SK-N-SH (cell line): ENCODE measurements at places on chromosomes 16 and 17. TPM values are rescaled to one million over a fixed set of nuclear protein-coding genes. Genes with fewer than 3 reads are reported as not detected.

- H3K27ac ChIP-seq = no peak overlapping the region
- no peaks in the 10 kb centered on the region for H3K36me3 ChIP-seq
- H3K27me3 ChIP-seq = no peaks in the 10 kb centered on the region
- DNase-seq = no peak
Measured at GRCh38 chr16:62064173-62064572, 27.9 kb upstream of the CDH8 start.

GRCh38 chr17:48322060-48322459, 108.0 kb downstream of the SKAP1 start:
- H3K27ac ChIP-seq = no peak overlapping the region
- no peaks in the 10 kb centered on the region for H3K4me1 ChIP-seq
- no peak for DNase-seq
- no peak overlapping the region for H3K4me3 ChIP-seq
- peaks cover 70% of the 10 kb centered on the region for H3K27me3 ChIP-seq
- no peaks in the 10 kb centered on the region for H3K36me3 ChIP-seq

DNA sequence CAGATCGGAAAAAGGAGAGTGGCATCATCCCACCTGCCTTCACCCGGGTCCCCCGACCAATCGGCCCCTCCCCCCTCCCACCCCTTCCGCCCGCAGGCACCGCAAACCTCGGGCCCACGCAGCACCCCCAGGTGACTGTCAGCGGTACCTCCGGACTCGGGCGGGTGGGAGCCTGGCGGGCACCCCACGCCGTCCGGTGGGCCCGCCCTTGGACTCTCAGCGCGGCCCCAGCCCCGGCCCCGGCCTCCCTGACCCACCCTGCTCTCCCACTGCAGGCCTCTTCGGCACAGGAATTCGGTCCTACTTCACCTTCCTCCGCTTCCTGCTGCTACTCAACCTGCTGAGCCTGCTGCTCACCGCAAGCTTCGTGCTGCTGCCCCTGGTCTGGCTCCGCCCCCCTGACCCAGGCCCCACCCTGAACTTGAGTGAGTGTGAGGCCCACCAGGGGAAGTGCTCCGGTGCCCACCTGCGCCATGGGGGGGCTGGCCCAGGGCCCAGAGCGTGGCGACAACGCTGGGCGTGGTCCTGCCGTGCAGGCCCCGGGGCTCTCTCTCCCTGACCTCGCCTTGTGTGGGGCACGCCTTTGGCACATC, 1.6 kb downstream of the TMC8 start:
- H3K36me3 ChIP-seq = no peaks in the 10 kb centered on the region
- no peak overlapping the region for H3K27ac ChIP-seq
- H3K27me3 ChIP-seq = peaks cover 3% of the 10 kb centered on the region
- H3K4me1 ChIP-seq = peaks cover 18% of the 10 kb centered on the region; the same call in 1 of the 2 replicates
- no peak overlapping the region for H3K4me3 ChIP-seq

GRCh38 chr16:19710991-19711545, 7.0 kb downstream of the KNOP1 start:
- H3K36me3 ChIP-seq = peaks cover 79% of the 10 kb centered on the region
- H3K27me3 ChIP-seq = no peaks in the 10 kb centered on the region
- H3K4me1 ChIP-seq = no peaks in the 10 kb centered on the region

GRCh38 chr17:78391843-78392242, 13.4 kb downstream of the PGS1 start:
- DNase-seq = no peak
- 0 out of 2 replicates have a peak overlapping the region, but pooled peaks have one; percentile 0 for H3K27ac ChIP-seq
- peaks cover 17% of the 10 kb centered on the region; the same call in 1 of the 2 replicates for H3K36me3 ChIP-seq
- peak overlapping the region; percentile 23; the same call in 1 of the 2 replicates for H3K4me3 ChIP-seq
- peaks cover 13% of the 10 kb centered on the region; the same call in 1 of the 2 replicates for H3K4me1 ChIP-seq

GRCh38 chr16:58832386-58832895, 98.3 kb upstream of the GOT2 start:
- DNase-seq = no peak
- no peaks in the 10 kb centered on the region for H3K36me3 ChIP-seq
- H3K27me3 ChIP-seq = no peaks in the 10 kb centered on the region
- H3K27ac ChIP-seq = no peak overlapping the region

DNA sequence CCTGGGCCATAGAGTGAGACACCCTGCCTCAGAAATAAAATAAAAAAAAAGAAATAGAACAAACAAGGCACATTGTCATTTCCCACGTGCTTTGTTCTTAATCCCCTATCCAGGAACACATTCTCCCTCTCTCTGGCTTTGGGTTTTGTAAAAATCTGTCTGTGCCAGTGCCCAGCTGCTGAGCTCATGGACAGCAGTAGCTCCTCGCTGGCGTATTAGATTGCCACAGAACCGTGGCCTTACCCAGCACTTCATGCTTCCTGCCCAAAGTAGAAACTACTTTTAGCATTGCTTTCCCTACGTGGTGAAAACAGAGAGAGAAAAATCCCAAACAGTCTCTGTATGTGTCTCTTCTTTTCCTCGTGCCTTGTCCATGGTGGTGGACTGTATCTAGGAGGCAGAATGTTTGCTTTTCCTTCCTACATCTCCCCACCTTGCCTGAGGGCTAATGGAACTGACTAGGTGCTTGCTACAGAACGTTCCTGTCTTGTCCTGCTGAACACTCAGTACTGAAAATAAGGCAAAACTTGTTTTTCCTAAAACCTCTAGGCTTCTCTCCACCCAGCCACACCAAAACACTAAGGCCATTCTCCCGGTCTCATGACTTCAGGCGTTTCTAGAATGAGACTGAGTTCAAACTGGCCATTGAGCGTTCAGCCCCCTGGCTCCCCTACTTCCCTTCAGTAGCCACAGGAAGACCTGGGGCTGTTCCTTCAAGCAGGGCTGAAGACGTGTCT, 26.1 kb downstream of the MNT start:
- H3K27ac ChIP-seq = no peak overlapping the region
- DNase-seq = no peak
- H3K4me3 ChIP-seq = no peak overlapping the region
- H3K36me3 ChIP-seq = peaks cover 3% of the 10 kb centered on the region
- H3K27me3 ChIP-seq = no peaks in the 10 kb centered on the region

DNA sequence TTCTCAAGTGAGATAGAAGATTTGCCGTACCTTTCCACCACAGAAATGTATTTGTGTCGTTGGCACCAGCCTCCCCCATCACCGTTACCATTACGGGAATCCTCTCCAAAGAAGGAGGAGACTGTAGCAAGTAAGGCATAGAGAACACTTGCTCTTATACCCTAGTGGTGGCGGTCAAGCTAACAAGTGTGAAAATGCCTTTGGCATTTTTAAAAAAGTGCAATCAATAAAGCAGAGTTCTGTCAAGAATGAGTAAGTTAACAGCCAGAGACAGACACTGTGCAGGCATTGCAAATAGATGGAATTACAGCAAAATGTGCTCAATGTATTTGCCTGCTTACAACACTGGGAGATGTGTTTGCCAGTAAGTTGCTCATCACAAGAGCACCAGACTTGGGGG, 7.7 kb downstream of the MSL1 start:
- H3K27ac ChIP-seq = no peak overlapping the region
- H3K27me3 ChIP-seq = no peaks in the 10 kb centered on the region
- no peak overlapping the region for H3K4me3 ChIP-seq
- no peak for DNase-seq

DNA sequence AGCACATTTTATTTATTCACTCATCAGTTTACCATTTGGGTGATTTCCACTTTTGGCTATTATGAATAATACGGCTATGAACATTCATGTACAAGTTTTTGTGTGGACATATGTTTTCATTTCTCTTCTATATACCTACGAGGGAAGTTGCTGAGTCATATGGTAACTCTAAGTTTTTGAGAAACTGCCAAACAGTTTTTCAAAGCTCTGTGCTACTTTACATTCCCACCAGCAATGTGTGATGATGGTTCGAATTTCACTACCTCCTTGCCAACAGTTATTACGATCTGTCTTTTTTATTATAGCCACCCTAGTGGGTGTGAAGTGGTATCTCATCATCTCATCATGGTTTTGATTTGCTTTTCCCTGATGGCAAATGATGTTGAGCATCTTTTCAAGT, 63.7 kb upstream of the MRTFB start:
- H3K4me3 ChIP-seq = no peak overlapping the region
- no peak overlapping the region for H3K27ac ChIP-seq
- no peaks in the 10 kb centered on the region for H3K36me3 ChIP-seq
- no peak for DNase-seq
- H3K4me1 ChIP-seq = peaks cover 11% of the 10 kb centered on the region; the same call in 1 of the 2 replicates

DNA sequence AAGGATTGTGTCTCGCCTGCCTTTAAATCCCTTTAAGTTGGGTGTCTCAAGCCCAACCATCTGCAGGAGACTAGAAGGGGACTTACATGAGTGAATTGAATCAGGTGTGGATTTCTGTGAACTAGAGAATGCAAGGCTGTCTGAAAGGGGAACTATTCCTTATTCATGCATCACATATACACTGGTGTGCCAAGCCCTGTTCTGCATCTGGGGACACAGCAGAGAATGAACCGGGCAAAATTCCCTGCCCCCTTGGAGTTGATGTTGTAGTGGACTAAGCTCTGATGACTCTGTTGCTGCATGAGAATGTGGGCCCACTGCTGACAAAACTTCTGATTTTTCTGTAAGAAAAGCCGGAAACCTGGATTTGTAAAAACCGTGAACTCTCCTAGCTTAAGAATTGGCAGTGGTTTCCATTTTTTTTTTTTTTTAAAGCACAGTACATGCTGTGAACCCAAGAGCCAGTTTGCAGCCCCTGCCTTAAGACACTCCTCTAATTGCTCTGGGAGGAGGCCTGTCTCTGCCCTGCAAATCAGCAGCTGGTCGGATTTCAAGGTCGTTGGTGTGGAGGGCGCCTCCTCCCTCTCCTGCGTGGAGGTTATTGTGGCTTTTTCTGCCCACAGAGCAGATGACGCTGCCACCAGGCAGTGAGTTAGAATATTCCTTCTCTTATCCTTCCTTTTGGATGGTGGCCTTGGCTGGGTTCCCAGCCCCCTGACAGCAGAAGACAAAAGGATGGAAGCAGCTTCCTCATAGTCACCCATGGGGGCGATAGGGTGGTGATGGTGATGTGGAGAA, 131.0 kb downstream of the PRKCB start:
- no peak overlapping the region for H3K27ac ChIP-seq
- no peak for DNase-seq
- no peak overlapping the region for H3K4me3 ChIP-seq
- no peaks in the 10 kb centered on the region for H3K36me3 ChIP-seq

The TPSD1 gene
- not detected in 2 replicates for polyA plus RNA-seq

DNA sequence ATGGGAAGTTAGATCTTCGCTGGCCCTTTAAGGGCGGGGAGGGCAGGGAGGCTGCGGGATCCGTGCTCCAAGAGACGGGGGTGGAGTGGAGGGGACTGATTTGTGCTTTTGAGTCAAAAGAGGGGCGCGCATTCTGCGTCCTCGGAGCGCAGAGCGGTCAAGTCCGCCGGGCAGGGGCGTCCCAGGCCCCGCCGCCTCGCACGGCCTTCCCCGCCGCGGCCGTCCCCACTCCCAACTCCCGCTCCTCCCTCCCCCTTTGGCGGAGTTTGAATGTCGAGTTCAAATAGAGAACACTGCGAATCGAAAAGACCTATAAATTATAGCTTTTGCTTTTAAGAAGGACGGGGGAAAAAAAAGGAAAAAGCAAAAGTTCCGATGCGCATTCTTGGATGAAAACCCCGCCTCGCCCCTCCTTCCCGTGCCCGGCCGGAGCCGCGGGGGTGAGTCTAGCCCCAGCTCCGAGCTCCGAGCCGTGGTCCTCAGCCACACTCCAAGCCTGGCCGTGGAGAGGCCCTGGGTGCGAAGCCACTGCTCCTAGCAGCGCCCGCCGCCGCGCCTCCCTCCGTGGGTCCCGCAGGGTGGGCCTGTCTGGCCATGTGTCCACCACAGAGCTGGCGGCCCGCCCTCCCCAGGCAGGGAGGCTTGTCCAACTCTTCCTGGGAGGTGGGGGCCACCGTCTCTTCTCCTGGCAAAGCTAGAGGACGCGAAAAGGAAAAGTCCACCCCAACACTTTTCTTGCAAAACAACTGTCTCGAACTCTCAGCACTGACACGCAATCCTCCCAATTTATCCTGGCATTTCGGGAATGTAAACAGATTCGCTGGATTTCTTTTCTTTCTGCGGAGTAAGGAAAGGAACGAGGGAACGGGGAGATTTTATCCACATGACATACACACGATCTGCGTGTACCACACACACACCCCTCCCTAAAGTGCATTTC, 3.6 kb downstream of the CBX8 start:
- peaks cover 51% of the 10 kb centered on the region for H3K4me1 ChIP-seq
- peak; percentile 40 for DNase-seq
- H3K36me3 ChIP-seq = no peaks in the 10 kb centered on the region
- no peaks in the 10 kb centered on the region for H3K27me3 ChIP-seq
- H3K4me3 ChIP-seq = no peak overlapping the region; the same call in 1 of the 2 replicates

GRCh38 chr17:64491034-64491860, 5.6 kb downstream of the POLG2 start:
- no peak overlapping the region for H3K4me3 ChIP-seq
- H3K36me3 ChIP-seq = peaks cover 45% of the 10 kb centered on the region
- DNase-seq = no peak
- H3K27me3 ChIP-seq = no peaks in the 10 kb centered on the region
- H3K27ac ChIP-seq = no peak overlapping the region; the same call in 1 of the 2 replicates
- H3K4me1 ChIP-seq = peaks cover 9% of the 10 kb centered on the region; the same call in 1 of the 2 replicates

DNA sequence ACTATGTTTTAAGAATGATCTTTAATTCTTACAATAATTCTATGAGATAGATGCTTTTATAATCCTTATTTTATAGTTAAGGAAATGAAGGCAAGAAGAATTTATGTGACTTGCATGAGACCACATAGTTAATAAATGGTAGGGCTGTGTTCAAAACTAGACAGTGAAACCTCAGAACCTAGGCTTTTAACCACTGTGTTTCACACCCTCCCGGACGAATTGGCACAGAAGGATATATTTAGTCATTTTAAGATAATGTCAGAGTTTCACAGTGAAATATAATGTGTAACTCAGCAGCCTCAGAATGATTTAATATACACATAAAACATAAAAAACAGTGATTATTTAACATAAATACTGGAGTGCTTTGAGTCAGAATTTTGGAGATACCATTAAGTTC, 57.0 kb downstream of the NSRP1 start:
- no peak overlapping the region for H3K27ac ChIP-seq
- H3K4me3 ChIP-seq = no peak overlapping the region
- DNase-seq = no peak
- H3K4me1 ChIP-seq = no peaks in the 10 kb centered on the region
- no peaks in the 10 kb centered on the region for H3K27me3 ChIP-seq
- peaks cover 31% of the 10 kb centered on the region for H3K36me3 ChIP-seq

GRCh38 chr17:76262732-76263344, 2.3 kb upstream of the UBALD2 start:
- H3K27ac ChIP-seq = peak overlapping the region; percentile 22; the same call in 1 of the 2 replicates
- no peak overlapping the region for H3K4me3 ChIP-seq
- no peak for DNase-seq
- no peaks in the 10 kb centered on the region for H3K27me3 ChIP-seq

GRCh38 chr16:29680180-29680598, 1.2 kb downstream of the QPRT start:
- no peaks in the 10 kb centered on the region for H3K27me3 ChIP-seq
- H3K27ac ChIP-seq = no peak overlapping the region; the same call in 1 of the 2 replicates

The PRR15L gene
- not detected in 2 replicates for polyA plus RNA-seq

DNA sequence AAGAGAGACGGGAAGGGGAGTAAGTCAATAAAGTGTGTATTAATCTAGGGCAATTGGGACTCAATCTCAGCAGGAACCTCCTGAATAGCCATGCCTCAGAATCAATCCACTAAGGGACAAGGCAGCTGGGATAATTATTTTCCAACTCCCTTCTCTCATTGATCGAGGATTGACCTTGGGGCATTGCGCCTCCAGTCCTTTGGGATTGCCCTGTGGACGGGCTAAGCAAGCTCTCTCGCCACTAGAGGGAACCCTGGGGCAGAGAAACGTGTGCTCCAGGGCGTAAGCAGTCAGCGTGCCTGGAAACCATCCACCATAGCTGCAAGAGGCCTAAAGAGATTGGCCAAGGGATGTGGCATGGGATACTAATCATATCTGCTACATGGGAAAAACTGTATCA, 53.9 kb upstream of the ERCC4 start:
- H3K27me3 ChIP-seq = no peaks in the 10 kb centered on the region; the same call in 1 of the 2 replicates
- H3K4me3 ChIP-seq = no peak overlapping the region; the same call in 1 of the 2 replicates
- no peaks in the 10 kb centered on the region for H3K36me3 ChIP-seq
- no peak overlapping the region for H3K27ac ChIP-seq

The SGSH gene
- 96.5 and 161 TPM in 2 replicates for polyA plus RNA-seq
